ENCODE measurements at places on chromosomes 2 and 18.

GRCh38 chr2:230968921-230969658 lies 26.8 kb upstream of the SPATA3 start:
- no peak for DNase-seq

DNA sequence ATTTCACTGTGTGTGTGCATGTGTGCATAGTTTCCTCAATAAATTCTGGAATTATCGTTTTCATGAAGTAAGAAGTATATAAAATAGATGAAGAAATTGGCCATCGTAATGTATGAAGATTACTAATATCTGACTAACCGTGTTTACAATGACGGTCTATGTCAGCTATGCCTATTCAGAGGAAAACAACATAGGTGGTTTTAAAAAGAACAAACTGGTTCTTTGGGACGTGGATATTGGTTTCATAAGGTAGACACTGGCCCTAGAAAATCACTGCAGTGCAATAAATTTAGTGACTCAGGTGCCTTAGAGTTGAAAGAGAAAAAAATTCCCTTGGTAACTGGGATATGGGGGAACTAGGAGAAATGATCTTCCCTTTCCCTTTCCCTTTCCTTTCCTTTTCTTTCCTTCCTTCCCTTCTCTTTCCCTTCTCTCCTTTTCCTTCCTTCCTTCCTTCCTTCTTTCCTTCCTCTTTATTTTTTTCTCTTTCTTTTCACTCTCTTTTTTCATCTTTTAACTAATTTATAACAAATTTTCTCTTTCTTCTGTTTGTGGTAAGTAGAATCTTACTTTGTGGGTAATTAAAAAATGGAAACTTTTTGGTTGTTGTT lies 36.4 kb downstream of the MAP2 start:
- DNase-seq = no peak

DNA sequence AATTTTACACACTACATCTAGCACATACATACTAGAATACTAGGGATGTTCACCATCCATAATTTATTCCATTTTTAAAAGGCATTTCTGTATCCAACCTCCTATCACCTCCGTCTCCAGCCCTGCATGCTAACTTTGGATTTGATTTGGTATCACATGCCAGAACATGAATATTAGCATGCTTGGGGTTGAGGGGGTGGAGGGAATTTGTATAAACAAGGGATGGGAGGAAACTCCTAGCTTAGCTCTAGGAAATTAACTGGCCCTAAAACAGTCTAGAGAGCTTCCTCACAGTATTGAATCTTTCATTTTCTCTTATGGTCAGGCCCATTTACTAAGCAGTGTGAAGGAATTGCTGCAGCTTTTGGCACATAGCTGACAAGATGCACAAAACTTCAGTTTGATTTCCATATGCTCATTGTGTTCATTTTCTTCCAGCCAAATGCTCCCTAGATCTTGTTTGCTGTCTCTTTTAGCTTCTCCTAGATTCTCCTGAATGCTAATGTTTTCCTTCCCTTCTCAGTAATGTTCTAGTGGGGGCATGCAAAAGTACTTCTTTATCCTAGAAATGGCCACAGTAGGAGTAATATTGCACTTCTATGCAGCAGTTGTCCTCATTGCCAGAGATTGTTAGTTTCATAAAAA lies 135.2 kb downstream of the VWC2L start:
- DNase-seq = no peak

- DNase-seq = peak; percentile 4
Observed at GRCh38 chr18:56377231-56377630, 261.2 kb downstream of the TXNL1 start.

DNA sequence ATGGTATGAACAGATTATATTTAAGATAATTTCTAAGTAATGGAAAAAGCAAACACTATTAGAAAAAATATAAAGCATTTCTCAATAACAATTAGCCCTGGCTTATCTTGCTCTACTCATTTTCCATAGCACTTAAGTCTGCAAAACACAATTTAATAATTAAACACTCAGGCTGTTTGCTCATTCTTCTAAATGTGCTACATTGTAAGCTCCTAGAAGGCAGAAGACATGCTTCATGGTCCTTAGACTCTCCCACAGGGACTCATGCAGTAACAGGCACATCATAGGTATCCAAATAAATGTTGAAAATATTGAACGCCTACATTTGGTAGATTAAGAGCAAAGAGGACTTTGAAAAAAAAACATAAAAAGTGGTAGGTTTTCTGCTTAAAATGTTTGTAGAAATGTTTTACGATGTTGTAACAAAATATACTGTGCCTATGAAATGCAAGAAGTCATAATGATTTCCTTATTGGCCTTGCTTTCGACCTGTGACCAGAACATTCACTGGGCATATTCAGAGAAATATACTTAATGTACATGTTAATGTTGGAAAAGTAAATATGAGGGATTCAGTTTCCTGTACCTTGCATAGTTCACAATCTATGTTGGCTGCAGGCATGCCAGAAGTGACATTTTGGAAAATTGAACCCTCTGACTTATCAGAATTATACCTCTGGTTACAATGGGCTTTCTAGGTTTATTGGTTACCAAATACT lies 27.2 kb downstream of the G6PC2 start:
- no peak for DNase-seq

GRCh38 chr2:190365499-190366204 lies 22.3 kb downstream of the INPP1 start:
- no peak for DNase-seq

DNA sequence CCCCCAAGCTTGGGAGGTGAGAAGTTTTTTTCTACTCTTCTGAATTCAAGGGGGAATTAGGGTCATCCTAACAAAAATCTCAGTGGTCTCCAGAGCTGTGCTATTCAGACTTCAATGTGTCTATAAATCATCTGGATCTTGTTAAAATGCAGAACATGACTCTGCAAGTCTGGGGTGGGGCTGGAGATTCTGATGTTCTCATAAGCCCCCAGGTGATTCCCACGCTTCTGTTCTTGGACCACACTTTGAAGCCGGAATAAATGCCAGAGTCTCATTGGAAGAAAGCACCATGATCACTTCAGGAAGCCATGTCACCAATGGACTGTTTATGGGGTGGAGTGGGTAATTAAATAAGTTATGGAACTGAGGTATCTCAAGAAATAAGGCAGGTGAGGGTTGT lies 22.2 kb upstream of the SLC16A14 start:
- no peak for DNase-seq

DNA sequence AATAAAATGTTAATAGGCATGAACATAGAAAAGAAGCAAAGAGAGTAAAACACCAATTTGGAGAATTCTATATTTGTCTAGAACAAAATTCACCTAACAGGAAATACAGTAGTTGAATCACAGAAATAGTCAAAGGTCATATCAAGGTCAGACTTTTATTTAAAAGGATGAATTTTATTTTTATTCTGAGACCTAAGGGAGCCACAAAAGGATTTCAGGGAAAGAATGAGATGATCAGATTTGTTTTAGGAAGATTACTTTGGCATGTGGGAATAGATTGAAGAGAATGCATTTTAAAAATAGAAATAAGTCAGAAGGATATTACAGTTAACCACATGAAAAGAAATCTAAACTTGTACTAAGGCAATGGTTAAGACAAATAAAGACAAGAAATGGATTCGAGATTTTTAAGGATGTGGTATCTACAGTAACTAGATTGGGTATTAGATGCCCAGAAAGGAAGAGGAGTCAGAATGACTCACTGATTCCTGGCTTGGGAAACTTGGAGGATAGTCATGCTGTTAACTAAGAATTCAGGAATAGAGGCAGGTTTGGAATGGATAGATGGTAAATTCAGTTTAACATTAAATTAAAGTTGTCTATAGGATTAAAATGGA lies 56.0 kb downstream of the METTL4 start:
- peak; percentile 86 for DNase-seq

DNA sequence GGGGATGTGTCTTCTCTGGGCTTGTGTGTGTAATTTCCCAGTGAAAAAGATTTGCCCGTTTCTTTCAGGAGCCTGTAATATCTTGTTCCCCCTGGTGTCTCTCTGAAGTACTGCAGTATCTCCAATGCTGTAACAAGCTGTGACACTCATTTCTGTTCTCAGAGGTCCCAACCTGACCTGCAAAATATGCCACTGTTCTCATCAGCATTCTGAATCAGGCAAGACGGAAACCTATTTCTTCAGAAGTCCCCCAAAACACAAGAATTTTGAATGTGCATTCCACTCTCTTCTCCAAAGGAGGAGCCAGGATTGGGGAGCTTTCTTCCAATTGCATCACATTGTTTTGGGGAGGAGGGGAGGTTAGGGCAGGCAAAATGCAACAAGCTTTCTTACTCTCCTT lies 77.0 kb upstream of the CNGA3 start:
- DNase-seq = peak; percentile 67

DNA sequence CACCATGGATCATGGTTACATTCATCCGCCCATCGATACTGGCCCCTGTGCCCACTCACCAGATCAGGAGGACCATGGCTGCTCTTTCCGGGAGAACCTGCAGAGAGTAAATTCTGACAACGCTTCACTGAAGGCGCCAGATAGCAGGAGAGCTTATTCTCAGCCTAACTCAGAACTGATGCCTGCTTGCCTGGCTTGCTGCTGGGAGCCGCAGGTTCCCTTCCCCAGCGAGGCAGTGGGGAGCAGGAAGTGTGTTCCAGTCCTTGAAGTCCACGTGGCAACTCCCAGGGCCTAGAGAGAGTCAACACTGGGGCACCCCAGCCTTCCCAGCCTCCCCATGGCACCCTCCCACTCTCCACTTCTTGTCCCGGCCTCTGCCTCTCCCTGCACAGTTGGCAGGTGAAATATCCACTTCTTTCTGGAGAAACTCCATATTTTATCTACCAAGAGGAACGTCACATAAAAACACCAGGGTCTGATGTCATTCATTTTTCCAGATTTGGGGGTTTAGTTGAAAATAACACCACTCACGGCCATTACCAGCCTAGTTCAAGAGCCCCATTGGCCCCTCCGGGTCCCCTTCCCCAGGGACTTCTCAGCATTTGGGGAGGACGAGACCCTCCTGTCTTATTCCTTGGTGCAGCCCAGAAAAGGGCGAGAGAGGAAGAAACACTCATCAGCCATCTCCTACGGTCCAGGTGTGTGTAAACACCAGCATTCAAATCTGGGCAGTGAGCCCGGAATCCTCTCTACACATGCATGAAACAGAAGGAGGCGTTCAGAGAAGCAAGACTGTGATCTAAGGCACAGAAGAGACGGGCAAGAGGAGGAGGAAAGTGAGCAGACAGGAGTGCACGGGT lies 3.5 kb upstream of the TUBB6 start:
- peak; percentile 69 for DNase-seq

DNA sequence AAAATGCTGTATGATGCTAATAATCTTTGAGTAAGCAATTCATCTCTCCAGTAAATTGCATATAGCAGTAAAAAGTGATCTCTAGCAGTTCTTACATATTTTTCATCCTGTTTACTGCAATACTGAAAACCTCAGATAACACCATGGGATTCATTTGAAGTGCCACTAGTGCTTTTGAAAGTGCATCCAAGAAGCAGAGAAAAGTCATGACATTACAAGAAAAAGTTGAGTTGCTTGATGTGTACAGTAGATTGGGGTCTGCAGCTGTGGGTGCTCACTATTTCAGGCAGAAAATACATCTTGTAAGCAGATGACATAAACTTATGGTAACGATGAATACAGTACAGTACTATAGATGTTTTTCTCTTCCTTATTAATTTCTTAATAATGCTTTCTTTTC lies 1984.9 kb upstream of the LRRTM1 start:
- DNase-seq = no peak

All from iris pigment epithelial cell (primary cell).